HAP-1 (cell line): ENCODE measurements at places on chromosomes 5 and 9.

DNA sequence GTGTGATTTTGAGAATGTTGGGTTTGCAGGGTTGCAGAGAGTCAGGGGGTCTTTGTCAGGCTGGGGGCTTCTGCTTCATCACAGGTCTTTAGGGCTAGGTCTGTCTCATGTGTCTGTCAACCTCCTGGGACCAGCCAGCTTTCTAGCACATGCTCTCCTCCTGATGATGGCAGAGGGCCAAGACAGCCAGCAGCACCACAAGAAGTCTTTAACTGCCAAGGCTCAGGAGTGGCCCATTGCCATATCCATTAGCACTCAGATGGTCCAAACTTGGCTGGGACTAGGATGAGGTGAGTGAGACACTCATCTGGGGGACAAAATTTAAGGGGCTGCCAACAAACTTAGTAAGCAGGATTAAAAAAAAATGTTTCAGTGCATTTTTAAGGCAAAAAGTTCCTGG is 384.2 kb upstream of the CDH10 start:
- DNase-seq, result no peak

- DNase-seq, result no peak
These were observed 172.7 kb upstream of the RIOK2 start for GRCh38 chr5:97355775-97356174.

- DNase-seq, result no peak
These were observed 55.8 kb downstream of the PDE8B start for GRCh38 chr5:77266291-77266690.

DNA sequence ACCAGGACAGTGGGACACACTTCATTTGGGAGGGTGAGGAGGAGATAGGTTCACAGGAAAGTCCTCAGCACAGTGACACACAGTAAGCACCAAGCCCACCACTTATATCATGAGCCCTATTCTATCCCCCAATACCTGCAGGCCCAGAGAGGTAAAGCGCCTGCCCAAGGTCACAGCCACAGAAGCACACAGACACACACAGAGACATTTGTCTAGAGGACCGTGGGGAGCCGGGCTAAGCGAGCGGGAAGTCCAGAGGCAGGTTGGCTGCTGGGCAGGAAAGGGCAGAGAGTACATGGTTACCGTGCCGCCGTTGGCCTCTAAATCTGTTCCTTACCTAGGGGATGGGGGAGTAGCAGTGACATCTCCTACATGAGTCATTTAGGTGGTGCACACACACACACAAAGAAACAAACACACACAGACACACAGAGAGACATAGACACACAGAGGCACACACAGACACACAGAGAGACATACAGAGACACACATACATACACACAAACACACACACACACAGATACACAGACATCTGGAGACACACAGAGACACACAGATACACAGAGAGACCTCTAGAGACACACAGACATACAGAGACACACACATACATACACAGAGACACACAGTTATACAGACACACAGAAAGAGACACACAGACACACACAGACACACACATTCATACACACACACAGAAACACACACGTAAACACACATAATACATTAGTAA is 15.9 kb upstream of the DUSP1 start:
- DNase-seq, result no peak

DNA sequence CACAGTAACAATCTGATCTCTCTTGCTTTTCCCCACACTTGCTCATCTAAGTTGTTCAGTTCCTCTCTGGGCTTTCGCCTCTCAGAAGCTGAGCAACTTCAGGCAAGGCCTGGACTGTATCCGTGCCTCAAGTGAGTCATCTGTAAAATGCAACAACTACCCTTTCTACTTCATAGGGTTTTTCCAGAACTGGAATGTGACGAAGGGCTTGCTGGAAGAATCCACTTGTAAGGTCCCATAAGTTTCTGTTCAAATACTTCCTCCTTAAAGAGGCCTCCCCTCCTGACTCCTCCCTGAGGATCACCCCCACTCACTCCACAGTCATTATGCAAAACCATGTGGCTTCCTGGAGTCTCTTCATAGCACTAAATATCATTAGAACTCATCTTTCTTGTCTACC is 17.5 kb upstream of the INSYN2B start:
- no peak for DNase-seq

GRCh38 chr9:97659771-97660170 is 26.1 kb downstream of the NCBP1 start:
- DNase-seq, result no peak

DNA sequence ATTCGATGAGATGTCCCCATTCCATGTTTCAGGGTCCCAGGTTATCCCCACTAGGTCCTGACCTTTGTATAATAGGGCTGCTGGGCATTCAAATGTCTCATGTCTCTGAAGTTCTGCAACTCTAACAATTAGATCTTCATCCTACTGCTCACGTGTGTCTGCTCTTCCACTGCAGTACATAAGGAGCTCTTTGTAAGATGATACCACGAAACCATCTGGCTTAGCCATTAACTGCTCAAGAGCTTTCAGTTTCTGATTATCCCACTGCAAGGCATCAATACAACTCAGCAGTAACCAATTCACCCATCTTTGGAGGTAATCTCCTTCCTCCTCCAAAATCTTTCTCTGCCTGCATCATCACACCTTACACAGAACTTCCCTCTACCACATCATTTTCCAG is 49.9 kb upstream of the PPP2CA start:
- DNase-seq, result no peak

GRCh38 chr5:176183321-176184074 is 54.7 kb upstream of the SIMC1 start:
- DNase-seq, result no peak

- DNase-seq, result no peak
These were observed 32.7 kb upstream of the SLC9A3 start for GRCh38 chr5:556909-557441.

- DNase-seq, result no peak
These were observed 302.9 kb downstream of the CEMIP2 start for GRCh38 chr9:71465392-71465791.

GRCh38 chr9:91147079-91147708 is 214.5 kb downstream of the AUH start:
- no peak for DNase-seq

DNA sequence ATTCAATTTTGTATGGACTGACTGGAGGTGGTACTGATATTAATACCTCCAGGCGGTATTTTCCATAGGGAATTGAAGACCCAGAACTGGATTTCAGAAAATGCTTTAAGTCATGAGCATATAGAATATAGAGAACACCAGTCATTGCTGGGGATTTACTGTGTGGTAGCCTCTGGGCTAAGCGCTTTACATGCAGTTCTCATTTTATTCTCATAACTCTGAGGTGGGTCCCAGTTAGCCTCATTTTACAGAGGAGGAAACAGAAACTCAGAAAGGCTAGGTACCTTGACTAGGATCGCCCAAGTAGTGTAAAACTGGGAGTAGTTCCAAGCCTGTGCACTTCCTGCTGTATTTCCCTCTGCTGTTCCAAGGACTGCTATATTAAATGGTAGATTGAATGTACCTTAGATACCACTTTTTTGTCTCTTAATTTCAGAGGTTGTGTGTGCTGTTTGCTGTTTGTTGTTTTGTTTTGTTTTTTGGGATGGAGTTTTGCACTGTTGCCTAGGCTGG is 13.8 kb downstream of the SLC44A1 start:
- DNase-seq, result no peak

GRCh38 chr5:7615566-7616061 is 219.7 kb downstream of the ADCY2 start:
- no peak for DNase-seq

- no peak for DNase-seq
These were observed 139.5 kb downstream of the NIPBL start for GRCh38 chr5:37015795-37016666.

- DNase-seq, result no peak
These were observed 80.3 kb downstream of the RCL1 start for GRCh38 chr9:4873066-4873465.

DNA sequence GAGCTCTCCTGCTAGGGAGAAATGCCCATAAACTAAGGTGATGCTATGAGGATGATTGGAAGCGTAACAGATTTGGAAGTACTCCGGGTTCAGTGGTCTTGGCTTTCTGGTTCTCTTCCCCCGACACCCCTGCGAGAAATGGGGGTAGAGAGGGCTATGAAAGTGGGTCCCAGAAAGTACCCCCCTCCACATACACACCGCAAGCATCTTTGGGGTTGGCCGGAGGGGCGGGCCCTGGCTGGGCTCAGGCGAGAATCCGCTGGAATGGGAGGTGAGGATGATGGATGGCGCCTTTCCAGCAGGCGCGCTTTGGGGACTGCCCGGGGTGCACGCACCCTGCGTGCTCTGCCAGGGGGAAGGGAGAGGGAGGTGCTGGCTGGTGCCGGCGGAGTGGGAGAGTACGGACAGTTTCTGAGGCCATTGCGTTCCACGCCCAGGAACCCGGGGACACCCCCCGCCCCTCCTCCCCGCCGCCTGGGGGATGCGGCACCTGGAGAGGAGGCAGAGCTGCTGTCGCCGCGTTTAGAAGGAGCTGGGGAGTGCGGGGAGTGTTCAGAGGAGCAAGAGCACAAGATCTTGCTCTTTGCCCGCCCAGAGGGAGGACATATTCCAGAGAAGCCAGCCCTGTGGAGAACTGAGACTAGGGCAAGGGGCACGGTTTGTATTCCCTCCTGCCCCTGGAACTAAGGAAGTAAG is 1.9 kb downstream of the PCSK5 start:
- peak; percentile 52 for DNase-seq

DNA sequence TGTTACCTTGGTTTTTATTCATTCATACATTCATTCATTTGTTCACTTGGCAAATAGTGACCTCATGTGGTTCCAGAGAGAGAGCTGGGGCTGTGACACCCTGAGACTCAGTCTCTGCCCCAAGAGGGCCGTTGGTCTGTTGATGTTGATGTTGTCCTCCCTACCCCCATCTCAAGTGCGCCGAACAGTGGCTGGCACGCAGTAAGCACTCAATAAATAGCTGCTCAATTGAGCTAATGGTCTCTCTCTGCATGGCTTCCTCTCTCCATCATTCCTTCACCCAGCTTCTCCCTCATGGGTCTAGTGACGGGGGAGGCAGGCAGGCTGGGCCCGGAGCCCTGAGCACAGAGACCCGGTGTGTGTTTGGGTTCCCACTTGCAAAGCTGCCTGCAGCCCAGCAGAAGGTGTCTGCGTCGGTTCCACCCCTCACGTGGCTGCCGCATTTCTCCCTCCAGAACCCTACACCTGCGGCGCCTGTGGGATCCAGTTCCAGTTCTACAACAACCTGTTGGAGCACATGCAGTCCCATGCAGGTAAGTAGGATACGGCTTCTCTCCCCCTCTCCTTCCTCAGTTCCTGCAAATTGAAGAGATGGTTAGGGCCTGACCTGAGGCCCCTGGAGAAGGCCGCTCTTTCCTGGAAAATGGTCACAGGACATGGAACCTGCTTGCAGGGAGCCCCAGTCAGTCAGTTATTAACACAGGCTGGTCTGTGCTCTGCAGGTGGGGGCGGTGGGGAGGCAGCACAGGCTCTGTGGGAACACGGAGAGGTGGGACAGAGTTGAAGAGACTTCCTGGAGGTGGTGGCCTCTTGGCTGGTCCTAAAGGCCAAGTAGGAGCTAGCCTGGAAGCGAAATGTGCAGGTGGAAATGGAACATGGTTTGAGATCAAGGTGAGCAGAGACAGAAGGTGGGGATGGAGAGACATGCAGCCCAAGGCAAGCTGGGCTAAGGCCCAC is 42.0 kb downstream of the AMBP start:
- peak; percentile 4 for DNase-seq

DNA sequence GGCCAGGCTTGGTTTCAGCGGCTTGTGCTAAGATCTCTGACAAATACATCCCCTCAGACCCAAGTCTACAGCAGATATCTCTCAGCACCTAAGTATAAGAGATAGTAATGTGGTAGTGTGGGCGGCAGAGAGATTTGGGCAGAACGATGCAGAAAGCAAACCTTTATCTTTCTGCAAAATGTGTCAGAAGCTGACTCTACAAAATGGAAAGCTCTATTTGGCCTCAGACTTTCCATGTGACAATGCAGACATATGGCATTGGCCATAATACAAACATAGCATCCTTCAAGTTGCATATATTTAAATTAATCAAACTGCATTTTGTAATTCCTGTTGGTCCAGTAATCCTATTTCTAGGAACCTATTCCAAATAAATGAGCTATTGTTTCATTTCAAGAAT is 102.5 kb upstream of the RAI14 start:
- no peak for DNase-seq

DNA sequence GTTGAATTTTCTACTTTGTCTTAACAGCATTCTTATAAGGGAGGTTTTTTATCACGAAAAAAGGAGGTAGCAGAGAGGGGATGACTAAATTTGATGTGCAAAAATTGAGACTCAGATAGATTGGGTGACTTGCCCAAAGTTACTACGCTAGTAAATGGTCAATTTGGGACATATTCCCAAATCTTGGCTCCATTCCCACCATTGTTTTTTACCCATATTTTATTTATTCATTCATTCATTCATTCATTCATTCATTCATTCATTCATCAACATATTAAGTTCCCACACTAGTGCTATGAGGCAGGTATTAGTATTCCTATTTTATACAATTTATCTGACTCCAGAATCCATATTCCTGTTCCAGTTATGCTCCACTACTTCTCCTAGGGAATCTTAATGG is 85.6 kb downstream of the HACD4 start:
- no peak for DNase-seq

GRCh38 chr9:6605202-6605601 is 40.3 kb downstream of the GLDC start:
- no peak for DNase-seq

- DNase-seq, result no peak
These were observed 13.7 kb downstream of the SLC9A3 start for GRCh38 chr5:510521-510920.

- no peak for DNase-seq
These were observed 1037.3 kb upstream of the CDH6 start for GRCh38 chr5:30156156-30156555.

GRCh38 chr5:61277190-61277589 is 54.9 kb upstream of the ZSWIM6 start:
- DNase-seq, result no peak

GRCh38 chr5:150159741-150160179 is 4.1 kb upstream of the PDGFRB start:
- DNase-seq, result no peak

DNA sequence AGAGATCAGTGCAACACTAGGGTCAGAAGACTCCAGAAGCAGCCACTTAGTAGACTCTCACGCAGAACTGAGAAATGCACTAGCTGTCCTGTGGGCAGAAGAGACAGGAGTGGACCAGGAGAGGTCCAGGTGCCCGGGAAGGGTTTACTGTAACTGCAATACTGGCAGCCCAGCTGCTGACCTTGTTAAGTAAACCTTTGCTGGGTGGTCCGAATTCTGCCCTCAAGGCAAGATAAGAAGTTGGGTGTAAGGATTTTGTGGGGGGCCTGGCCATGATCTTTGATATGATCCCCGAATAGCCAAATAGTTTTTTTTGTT is 91.3 kb downstream of the PDE6A start:
- no peak for DNase-seq

GRCh38 chr5:1507014-1507375 is 16.8 kb downstream of the LPCAT1 start:
- no peak for DNase-seq

DNA sequence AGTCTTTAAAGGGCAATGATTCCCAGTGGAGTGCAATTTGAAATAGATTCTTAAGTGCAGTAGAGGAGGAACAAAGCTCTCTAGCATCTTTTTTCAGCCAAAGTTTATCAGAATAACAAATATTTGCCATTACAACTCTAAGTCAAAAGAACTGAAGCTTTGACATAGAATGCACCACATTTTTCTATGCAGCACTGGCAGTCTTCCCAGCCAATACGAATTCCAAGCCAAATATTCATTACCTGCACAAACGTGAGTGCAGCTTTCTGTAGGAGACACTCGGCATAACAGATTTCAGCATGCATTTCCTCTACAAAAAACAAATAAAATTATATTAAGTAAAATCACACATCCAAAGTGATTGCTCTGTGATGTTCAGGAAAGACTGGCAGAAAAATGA is 103.4 kb downstream of the TTC39B start:
- DNase-seq, result no peak

GRCh38 chr9:112061152-112061740 is 113.9 kb downstream of the SUSD1 start:
- DNase-seq, result no peak
